ENCODE measurements at places on chromosomes 12 and 14.

DNA sequence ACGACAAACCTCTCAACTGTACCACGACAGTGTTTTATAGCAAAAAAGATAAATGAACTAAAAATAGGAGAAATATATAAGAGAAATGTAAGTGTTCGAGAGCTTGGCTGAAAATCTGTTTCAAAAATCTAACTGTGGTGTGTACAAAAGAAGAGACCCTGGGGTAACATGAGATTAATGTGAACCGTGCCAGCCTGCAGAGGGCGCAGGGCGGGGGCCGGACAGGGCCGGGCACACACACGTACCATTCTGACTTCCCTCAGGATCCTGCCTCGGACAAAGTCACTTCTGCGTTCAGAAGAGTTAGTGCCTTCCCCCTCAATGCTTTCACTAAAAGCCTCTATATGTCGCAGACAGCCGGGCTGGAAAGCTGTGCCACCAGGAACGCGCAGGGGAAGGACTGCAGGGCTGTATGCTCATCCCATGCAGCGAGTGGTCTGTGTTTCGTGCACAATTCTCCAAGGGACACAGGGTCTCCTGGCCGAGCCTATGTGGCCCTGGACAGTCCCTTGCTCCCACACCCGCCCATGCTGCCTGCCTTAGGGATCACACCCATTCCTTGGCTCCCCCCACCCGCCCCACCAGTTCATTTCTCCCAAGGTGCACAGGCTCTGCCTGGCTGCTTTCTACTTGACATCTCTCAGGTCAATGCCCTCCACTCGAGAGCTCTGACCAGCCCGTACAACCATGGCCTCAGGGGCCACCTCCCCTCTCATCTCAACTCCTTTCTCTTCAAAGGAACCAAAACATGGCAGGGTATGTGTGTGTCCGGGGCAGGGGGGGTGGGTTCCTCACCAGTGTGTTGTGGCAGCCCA lies 8.5 kb downstream of the CDCA4 start:
- DNase-seq, result no peak

DNA sequence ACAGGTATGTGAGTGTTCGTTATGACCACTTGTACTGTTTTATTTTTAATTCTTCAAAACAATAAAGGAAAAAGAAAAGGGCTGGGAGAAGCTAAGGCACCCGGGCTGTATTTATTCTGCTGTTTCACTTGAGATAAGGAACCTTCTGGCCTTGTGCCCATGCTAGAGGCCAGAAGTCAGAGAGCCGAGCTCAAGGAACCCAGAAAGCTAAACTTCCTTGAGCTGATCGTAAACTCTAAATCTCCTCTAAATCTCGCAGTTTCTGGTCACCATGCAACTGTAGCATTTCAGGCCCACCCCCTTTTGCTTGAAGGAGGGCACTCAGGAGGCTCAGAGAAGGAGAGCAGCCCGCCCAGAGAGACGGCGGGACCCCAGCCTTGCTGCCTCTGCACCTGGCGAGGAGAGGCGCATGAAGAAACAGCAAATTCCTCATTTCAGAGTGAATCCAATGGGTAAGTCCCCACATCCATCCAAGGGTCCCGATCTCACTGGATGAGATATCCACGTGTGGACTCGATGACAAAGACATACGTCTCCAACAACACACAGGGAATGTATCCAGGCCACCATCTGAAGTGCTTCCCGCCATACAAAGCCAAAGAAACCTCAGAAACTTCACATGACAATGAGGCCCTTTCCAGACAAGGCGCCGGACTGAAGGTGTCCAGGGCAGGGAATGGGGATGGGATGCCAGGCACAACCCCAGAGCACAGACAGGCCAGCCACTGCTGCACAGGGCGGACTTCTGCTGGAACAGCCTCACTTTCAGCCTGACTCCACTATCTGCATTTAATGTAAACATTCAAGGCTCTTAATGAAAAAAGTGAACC lies 14.6 kb downstream of the CCDC88C start:
- no peak for DNase-seq

- DNase-seq, result no peak
Measured at GRCh38 chr12:84922693-84923092, 10.1 kb upstream of the SLC6A15 start.

- DNase-seq, result no peak
Measured at GRCh38 chr12:43316520-43316919, 235.5 kb downstream of the ADAMTS20 start.

GRCh38 chr12:125890971-125891370 lies 825.7 kb downstream of the AACS start:
- DNase-seq, result no peak

- no peak for DNase-seq
Measured at GRCh38 chr12:4553943-4554342, 8.1 kb upstream of the DYRK4 start.

GRCh38 chr12:112191840-112192321 lies 66.5 kb downstream of the TRAFD1 start:
- no peak for DNase-seq

- no peak for DNase-seq
Measured at GRCh38 chr12:98793121-98793520, 148.0 kb downstream of the APAF1 start.

GRCh38 chr12:85280165-85280983 lies at the start of gene ALX1:
ALX1 (plus strand) TSS chr12:85280220; CDS start chr12:85280262, 42 bp downstream.
- peak; percentile 90 for DNase-seq

DNA sequence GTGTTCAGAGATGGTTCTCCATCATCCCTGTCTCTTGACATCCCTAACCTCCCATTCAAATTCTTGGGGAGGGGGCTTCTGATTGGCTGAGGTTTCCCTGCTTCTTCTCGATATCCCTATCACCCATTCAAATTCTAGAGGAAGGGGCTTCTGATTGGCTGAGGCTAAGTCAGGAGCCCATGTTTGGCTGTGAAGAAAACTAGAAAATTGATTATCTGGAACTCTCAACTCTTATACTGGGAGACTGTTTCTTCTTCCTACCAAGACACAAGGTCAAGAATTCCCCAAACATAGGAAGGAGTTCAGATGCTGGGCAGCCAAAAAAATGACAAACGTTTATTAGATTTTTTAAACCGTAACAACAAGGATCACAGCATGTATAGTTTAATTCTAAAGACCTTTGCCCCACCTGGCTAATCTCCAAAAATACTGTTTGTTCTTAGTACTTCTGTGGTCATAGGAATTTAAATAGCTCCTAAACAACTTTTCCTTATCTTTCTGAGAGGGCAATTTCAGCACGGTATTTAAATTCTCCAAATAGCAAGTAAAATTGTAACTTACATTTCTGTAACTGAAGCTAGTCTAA lies 26.4 kb downstream of the SPIC start:
- no peak for DNase-seq

GRCh38 chr12:126404293-126404881 lies 1339.2 kb downstream of the AACS start:
- DNase-seq, result no peak

DNA sequence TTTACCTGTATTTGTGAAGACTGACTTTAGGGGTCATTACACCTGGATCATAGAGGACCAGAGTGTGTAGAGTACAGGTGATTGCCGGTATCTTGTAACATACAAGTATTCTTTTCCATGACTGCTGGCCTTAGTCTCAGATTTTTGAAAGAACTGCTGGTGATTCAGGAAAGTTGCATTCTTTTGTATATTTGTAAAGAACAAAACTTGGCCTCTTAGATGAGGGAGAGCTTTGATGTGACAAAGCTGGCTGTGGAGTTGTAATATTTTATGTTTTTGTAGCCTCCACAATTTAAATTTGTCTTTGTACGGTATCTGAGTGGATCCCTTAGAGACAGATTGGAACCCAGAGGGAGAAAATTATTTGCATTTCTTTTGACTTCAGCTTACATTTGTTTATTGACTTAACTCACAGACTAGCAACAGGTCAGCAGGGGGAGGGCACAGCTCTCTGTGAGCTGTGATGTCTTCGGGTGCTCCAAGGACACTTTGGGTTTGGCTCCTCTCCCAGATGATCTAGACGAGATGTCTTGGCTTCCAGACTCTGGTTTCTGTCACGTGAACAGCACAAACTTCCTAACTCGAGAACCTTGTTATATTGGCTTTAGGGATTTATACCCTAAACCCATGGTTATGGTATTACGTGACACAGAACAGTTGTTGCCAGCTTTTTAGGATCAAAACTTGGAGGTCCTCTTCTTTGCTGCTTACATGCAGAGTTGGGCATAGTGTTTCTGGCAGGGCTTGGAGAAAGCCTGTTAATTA lies 65.9 kb downstream of the DAAM1 start:
- DNase-seq, result no peak

DNA sequence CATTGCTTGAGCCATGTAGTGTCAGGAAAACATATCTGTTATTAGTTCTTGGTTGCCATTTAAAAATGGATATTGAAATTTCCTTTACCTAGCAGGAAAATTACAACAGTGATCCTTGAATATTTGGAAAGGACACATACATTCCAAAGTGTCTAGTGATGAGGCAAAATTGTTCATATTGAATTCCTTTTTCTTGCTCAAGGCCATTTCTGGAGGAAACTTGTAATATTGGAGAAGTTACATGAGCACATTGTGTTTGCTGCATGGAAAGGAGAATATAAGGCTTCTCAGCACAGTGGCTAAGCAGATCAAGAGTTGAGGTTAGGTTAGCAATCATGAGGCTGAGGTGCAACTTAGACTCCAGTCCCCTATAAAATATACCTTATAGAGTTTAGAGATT lies 121.9 kb downstream of the PDE3A start:
- DNase-seq, result no peak

DNA sequence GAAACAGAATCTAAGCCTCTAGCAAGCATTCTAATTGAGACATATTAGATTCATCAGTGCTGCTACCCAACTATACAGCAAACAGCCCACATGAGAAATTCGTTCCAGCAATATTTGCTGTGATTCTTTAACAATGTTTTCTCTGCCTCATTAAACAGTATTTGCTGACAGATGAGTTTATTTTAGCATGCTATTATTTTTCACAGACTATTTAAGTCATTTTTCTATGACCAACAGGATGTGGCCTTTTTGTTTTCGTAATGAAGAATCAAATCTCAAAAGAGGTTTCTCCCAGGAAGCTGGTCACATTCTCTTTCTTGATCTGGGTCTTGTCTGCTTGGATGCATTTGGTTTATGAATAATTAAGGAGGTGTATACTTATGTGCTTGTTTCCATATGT lies 23.2 kb upstream of the SERPINA12 start:
- DNase-seq, result no peak

GRCh38 chr12:116448165-116448739 lies 110.9 kb upstream of the MAP1LC3B2 start:
- no peak for DNase-seq

DNA sequence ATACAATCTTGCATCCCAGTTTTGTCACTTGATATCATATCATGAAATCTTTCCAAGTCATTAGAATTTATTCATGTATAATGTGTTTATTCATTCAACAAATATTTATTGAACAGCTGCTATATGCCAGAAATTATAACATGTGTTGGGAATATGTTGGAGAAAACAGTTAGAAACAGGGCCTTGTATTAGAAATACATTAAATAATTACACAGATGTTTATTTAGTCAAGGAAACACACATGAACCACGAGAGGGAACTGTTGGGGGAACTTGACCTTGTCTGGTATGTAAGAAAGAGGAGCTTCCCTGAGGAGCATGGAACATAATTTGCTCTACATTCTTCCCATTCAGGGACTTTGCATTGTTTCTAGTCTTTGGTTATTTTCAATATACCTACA lies 191.7 kb upstream of the FRMD6 start:
- DNase-seq, result no peak

DNA sequence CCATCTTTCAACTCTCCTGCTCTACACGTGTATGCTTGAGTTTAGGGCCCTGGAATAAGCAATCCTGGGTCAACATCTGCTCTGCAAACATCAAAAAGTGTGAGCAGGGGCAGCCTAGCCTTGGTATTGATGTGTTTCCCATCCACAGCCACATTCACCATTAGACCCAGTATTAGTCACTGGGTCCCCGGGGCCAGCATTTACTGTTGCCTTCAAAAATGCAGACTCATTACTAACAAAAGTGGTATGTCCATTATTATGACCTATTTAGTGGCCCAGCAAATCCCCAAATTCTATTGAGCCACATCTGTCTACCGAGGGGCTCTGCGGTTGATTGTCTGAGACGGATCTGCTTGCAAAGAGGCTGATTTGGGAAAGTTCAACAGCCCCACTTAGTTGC lies 661.8 kb downstream of the DIO2 start:
- DNase-seq, result no peak

DNA sequence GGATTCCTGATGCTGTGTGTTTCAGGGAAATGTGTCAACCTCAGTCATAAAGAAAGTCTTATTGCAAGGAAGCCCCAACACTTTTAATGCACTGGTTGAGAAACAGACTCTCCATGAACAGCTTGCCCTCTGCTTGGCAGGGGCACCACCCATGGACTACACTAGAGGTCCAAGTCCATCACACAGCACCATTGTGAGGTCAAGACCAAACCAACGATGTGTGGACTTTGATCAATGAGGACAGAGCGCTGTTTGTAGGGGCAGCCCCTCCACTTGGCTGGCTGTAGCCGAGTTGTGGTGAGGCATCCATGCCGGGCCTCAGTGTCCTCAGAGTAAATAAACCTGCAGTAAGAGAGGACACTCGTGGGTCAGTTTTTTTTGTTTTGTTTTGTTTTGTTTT lies 29.8 kb downstream of the ZFYVE21 start:
- DNase-seq, result no peak

DNA sequence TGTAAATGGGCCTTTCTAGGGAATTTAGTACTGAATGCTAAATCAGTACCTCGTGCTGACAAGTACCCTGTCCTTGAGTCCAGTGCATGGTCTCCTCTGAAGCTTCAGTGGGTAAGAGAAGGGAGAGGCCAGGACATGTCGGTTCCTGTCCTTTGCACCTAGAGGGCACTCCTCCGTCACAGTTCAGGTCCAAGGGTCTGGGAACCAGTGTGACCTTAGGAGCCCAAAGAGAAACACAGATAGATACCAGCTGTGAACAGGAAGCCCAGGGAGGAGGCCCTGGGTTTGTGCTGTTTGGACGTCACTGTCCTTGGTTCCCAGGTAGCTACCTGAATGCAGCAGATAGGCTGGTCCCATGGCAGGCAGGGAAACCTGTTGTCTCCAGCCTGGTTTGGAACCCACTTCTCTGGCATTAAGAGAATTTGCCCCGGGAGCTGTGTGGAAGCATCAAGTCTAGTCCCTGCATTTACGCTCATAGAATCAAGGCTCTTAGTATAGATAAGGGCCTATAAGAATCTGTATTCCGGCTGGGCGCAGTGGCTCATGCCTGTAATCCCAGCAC lies 3.9 kb upstream of the FGF23 start:
- no peak for DNase-seq

- DNase-seq, result no peak
Measured at GRCh38 chr12:116159175-116159574, 118.3 kb downstream of the MED13L start.

GRCh38 chr12:77767756-77768343 lies 62.8 kb upstream of the NAV3 start:
- DNase-seq, result no peak

DNA sequence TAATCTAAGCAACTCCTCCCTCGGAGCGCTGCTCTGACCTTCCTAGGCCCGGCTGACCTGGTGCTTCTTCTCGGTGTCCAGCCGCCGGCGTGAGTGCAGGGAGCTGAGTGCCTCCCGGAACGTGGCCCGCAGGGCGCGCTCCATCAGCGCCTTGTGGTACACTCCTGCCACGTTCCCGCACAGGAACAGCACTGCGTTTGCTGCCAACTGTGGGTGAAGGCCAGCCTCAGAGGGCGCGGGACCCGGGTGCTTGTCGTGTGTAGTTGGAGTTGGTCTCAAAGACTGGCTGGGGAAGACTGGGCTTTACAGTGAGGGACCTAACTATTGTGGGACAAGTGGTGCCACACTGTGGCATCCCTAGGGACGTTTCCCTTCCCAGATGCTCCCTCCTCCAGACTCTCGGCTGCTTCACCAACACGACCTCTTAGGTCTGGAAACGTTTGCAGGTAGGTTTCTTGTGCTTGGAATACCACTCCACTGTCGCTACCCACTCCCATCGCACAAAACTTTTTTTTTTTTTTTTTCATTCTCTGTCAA lies 3.1 kb downstream of the ADCY4 start:
- DNase-seq, result no peak
